ENCODE measurements at places on chromosomes 11 and 22. TPM values are rescaled to one million over a fixed set of nuclear protein-coding genes. Genes with fewer than 3 reads are reported as not detected.

- H3K4me1 ChIP-seq: no peaks in the 10 kb centered on the region
- peaks cover 3% of the 10 kb centered on the region for H3K27me3 ChIP-seq
- no peak overlapping the region for H3K4me3 ChIP-seq
- no peak for DNase-seq
Measured at GRCh38 chr11:130997278-130997677, 81.0 kb upstream of the SNX19 start.

DNA sequence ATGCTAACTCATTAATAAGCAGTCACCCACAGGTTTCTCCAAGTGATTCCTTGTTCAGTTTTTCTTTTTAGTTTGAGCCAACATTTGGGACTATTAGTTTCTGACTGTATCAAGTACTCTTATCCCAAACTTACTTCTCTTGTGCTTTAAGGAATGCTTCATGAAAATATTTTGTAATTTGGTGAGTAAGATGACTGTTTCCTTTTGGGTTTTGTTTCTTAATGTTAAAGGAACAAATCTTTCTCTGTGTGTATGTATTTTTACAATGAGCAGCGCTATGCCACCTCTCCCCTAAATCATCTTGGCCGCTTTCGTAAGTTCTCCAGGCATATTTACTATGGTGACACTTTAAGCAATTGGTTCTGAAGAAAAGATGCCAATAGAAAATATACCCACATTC lies 72.4 kb downstream of the LDLRAD3 start:
- DNase-seq: no peak
- H3K4me3 ChIP-seq: no peak overlapping the region
- no peaks in the 10 kb centered on the region for H3K4me1 ChIP-seq

DNA sequence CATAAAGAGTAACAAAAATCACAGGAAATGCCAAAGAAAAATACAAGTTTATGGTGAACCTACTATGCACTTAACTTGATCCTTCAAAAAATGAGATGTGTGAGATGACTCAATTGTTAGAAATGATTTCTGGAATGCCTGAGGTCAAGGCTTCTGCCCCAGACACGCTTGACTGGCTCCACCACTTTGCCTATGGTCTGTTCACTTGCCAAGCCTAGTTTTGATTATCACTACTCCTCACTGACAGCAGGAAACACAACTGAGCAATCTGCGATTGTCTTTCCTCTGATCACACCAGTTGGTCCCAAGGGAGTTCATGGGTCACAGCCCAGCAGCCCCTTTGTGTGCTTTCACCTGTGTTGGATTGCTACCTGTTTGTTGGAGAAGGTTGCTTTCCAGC lies 20.6 kb upstream of the PRDM10 start:
- no peaks in the 10 kb centered on the region for H3K4me1 ChIP-seq
- no peaks in the 10 kb centered on the region for H3K27me3 ChIP-seq
- no peak for DNase-seq
- H3K36me3 ChIP-seq: no peaks in the 10 kb centered on the region

DNA sequence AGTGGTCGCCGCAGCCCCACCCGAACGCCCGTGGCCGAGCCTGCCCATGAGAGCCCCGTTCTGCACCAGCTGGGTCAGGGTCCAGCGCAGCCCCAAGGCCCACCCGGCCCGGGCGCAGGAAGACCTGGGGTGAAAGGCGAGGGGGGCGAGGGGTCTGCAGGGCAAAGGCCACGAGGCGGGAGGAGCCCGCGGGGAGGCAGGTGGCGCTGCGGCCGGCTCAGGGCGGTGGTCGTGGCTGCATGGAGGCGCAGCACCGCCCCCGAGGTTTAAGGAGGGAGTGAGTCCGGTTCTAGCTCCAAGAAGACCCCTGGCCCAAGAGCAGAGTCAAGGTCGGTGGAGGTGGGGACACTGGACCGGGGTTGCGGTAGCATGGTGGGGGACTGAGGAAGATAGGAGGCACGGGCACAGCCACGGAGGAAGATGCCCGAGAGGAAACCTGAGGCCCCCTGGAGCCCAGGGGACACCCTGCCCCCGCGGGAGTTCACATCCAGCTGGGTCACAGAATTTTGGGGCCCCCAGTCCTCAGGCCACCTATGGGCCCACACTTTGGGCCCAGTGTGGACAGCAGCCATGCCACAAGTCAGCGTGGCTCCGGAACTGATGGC lies 514 bp upstream of the HDAC10 start:
- no peak for DNase-seq
- H3K36me3 ChIP-seq: peaks cover 5% of the 10 kb centered on the region
- no peaks in the 10 kb centered on the region for H3K27me3 ChIP-seq
- H3K4me1 ChIP-seq: peaks cover 16% of the 10 kb centered on the region

DNA sequence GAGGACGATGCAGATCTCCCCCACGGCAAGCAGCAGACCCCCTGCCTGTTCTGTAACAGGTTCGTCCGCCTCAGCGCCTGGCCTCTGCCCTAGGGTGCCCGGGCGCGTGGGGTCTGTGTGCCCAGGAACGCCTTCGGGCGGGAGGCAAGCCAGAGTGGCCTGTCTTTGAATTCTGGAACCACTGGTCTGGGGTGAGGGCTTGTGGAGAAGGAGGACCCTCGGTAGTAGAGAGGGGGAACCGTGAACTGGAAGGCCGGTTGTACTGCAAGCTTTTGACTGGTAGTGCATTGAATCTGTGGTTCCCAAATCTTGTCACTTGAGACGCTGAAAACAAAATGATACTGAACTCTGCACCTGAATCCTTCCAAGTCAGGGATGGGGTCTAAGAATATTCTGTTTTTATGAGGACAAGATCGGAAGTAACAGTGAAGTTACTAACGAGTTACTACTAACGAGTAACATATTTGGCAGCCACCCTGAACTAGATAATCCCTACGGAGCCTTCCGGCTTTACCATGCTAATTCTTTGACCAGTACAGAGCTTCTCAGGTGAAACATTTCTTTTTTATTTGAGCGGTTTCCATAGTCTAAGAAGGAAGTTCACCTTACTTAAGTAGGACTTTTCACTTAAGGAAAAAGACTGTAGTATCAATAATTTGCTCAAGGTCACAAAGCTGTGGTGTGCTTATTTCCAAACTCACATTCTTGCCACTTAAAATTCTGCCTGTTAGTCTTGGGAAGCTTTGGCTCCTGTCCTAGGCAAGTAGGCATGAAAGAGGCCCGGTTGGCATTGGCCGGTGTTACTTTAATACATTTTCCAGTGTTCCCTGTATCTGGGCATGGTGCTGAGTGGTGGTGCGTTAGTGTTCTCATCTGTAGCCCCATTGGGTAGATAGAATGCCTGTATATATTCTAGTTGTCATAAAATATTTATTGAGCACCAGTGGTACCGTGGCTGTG lies 860 bp downstream of the PRMT3 start:
- peak overlapping the region; percentile 96 for H3K4me3 ChIP-seq
- no peaks in the 10 kb centered on the region for H3K27me3 ChIP-seq
- peaks cover 32% of the 10 kb centered on the region for H3K4me1 ChIP-seq
- peaks cover 22% of the 10 kb centered on the region for H3K36me3 ChIP-seq

- no peak overlapping the region for H3K27ac ChIP-seq
- no peak for DNase-seq
- H3K4me3 ChIP-seq: no peak overlapping the region
- no peaks in the 10 kb centered on the region for H3K4me1 ChIP-seq
Measured at GRCh38 chr11:72901374-72901773, 87.2 kb downstream of the ATG16L2 start.

HBD gene
- total RNA-seq: not detected

RIC3 gene
- total RNA-seq: 6.8 TPM

GSTT2 gene
- total RNA-seq: not detected

Measured in activated naive CD4-positive, alpha-beta T cell treated with anti-CD3 and anti-CD28 coated beads for 36 hours (primary cell).